GDM1 (cell line): ENCODE measurements at places on chromosomes 16 and 17.

DNA sequence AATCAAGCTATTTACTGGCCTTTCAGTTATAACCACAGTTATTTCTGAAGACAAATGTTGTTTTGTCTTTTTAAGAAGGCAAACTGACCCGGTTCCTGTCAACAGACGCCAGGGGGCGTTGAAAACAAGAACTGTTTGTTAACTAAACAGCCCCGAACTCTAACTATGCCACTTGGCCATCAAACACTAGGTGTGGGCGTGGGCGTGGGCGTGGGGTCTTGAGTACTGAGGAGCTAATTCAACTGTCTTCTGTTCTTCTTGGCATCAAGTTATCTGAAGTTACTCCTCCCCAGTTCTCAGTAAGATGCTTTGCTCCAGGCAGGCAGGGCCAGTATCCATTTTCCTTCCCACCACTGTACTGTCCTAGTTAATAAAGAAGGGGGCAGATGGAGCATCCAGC is 63.3 kb upstream of the MTMR4 start:
- no peak for DNase-seq

GRCh38 chr16:66926171-66926947 is 1.0 kb upstream of the RRAD start:
- no peak for DNase-seq

GRCh38 chr16:778447-778846 is 9.7 kb downstream of the RPUSD1 start:
- no peak for DNase-seq

- DNase-seq, result no peak
Observed at GRCh38 chr16:84331998-84332780, 36.1 kb upstream of the ATP2C2 start.
